ENCODE measurements at places on chromosomes 1 and 21.
A peak's percentile ranks its signal among the peaks of the same experiment; 100 is the strongest.

- DNase-seq = no peak
These were observed 37.3 kb upstream of the SYT14 start for GRCh38 chr1:209900734-209901133.

GRCh38 chr1:88141499-88142074 lies 542.5 kb upstream of the PKN2 start:
- no peak for DNase-seq

DNA sequence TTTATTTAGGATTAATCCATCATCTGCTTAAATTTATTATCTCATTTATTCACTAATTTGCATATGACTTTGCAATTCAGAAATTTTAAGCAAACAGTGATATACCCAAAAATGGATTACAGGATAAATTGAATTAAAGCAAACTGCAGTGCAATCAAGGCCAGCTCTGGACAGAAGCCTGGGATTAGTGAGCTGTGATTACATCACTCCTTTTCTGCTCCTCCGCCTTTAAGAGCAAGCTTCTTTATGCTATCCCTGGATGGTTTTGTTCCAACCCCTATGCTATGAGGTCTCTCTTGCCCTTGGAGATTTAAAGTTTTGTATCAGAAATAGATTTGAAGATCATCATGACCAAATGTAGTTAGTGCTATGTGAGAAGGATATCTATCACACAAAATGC lies 32.6 kb downstream of the GPR52 start:
- DNase-seq = no peak

DNA sequence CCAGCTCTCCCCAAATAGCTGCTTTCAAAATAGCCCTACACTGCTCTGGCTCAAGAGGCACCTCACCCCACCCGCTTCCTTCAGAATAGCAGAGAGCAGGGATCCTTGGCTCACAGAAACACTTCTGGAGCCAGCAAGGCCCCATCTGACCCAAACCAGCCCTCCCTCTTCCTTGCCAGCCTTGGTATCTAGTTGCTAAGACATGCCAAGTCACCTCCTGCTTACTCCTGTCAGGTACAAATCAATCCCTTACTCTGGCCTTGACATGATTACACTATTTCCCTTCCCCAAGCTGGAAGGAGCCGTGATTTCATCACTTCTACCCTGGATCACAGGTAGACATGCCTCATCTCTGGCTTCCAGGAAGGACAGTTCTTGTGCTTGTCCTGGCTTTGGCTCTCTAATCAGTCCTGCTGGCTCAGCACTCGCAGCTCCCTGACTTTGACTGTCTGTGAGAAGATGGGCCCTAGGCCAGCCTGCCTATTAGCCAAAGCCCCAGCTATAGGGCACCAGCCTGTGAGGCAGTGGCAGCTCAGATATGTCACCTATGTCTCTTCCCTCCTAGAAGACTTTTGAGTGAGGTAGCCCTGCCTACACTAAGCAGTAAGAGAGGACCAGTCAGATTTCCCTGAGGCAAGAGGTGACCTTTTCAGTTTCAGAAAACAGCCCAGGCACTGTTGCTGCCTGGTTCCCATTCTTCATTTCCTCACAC lies 8.9 kb upstream of the MUTYH start:
- no peak for DNase-seq

- DNase-seq = no peak
These were observed 42.8 kb downstream of the ELK4 start for GRCh38 chr1:205589046-205589445.

DNA sequence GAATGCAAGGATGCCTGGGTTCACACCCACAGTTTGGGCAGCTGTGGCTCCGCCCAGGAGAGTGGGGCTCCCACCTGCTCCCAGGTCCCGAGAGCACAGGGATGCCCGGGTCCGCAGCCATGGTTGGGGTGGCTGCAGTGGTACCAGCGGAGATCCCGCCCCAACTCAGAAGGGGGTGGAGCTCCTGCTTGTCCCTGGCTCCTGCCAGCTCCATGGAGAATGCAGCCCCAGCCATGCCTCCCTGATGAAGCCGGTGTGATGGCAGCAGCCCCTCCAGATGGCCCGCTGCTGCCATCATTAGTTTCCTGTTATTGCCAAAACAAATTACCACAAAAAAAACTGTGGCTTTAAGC lies 113.1 kb upstream of the RUNX3 start:
- DNase-seq = no peak

- peak; percentile 38 for DNase-seq
These were observed 450 bp downstream of the S100A10 start for GRCh38 chr1:151993084-151993733.

DNA sequence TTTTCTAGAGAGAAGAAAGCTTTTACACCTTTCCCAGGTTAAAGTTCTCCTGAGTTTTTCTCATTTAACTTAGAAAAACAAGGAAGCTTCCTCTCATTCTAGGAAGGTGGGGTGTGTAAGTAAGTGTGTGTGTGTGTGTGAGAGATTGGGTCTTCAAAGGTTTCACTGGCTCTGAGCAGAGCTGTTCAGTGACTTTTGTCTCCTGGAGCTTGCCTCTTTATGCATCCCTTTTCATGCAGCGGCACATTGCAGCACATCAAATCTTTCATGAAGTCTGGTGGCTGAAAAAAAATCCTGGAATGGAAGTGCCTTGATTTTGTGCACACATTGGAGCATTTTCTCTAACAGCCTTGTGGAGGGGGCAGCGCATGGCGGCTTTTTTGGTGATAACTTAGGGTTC lies 3.4 kb downstream of the GPA33 start:
- DNase-seq = no peak

- no peak for DNase-seq
These were observed 39.0 kb upstream of the MAGOH start for GRCh38 chr1:53277326-53277725.

GRCh38 chr1:77065693-77066342 lies 153.4 kb downstream of the PIGK start:
- no peak for DNase-seq

DNA sequence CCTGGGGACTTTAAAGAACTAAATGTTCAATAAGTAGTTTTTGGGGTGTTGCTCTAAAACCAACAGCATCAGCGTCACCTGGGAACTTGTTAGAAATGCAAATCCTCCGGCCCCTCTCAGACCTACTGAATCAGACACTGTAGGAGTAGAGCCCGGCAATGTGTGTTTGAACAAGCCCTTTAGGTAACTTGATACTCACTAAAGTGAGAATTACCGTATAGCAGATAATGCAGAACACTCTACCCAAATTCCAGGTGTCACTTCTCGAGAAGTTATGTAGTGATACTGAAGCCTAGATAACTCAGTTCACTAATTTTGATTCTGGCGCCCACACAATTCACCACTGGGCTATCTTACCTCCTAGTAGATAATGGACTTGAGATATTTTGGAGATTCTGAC lies 3.7 kb upstream of the DPT start:
- DNase-seq = no peak

GRCh38 chr21:39630827-39631226 lies 18.1 kb downstream of the B3GALT5 start:
- DNase-seq = no peak

DNA sequence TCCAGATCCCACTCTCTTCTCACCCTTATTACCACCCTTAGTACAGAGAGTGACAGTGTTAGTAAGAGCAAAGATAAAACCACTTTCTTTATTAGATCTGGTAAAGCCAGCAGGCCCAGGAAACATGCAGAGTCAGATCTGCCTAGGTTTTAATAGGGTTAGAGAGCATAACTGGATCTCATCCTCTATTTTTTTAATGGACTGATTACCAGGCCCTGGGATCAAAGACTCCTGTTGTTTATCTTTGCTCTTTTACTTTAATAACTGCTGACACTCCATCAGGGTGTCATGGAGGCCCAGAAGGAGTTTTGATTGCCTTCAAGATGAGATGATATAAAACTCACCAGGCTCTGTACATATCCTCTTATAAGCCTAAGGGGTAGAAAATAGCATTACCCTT lies 45.3 kb upstream of the RGS5 start:
- DNase-seq = no peak

- DNase-seq = no peak
These were observed 37.1 kb upstream of the CD55 start for GRCh38 chr1:207284209-207284897.

GRCh38 chr1:72606216-72606810 lies 324.0 kb upstream of the NEGR1 start:
- no peak for DNase-seq

- DNase-seq = no peak
These were observed 2.5 kb upstream of the CD160 start for GRCh38 chr1:145716641-145717345.

- DNase-seq = no peak
These were observed 75.5 kb downstream of the MORN1 start for GRCh38 chr1:2315674-2316450.
